ENCODE measurements at places on chromosomes 5 and 9.

- DNase-seq, result no peak
Measured at GRCh38 chr5:69230181-69230580, 4.5 kb upstream of the CDK7 start.

GRCh38 chr9:104934691-104935500 lies 6.9 kb upstream of the ABCA1 start:
- DNase-seq, result no peak

- no peak for DNase-seq
Measured at GRCh38 chr5:100818340-100818739, 84.7 kb downstream of the ST8SIA4 start.

DNA sequence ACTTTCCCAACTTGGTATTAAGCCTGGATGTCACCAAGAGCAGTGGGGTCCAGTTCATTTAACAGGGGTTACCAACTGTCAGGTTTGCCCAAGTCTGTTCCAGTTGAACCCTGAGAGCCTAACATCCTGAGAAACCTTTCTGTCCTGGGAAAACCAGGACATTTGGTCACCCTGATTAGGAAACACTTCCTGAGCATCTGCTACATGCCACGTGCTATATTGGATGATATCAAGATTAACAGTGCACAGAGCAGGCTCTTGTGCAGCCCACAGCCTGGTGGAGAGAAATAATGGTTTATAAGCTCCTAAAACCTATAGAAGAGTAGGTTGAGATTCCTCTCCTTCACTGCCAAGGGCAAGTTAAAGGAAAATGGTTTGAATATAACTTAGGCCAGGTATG lies 102.9 kb upstream of the RAD23B start:
- no peak for DNase-seq

DNA sequence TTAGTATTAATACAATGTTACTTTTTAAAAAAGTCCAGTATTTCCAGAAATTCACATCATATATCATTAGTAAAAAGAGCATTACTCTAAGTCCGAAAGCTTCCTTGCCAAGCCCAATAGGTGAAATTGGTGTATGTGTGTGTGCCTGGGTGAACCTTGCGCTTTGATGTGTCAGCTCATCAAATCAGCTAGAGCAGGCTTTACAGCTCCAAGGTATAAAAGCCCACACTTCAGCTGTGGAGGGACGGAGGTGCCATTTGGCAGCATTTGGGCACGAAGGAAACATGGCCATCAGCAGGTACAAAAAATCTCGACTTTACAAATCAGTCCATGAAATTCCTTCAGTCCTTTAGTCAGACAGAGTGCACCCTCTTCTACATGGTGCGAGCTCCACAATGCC lies 76.5 kb upstream of the IL7R start:
- DNase-seq, result no peak

- no peak for DNase-seq
Measured at GRCh38 chr9:111287127-111287526, 42.9 kb downstream of the OR2K2 start.

DNA sequence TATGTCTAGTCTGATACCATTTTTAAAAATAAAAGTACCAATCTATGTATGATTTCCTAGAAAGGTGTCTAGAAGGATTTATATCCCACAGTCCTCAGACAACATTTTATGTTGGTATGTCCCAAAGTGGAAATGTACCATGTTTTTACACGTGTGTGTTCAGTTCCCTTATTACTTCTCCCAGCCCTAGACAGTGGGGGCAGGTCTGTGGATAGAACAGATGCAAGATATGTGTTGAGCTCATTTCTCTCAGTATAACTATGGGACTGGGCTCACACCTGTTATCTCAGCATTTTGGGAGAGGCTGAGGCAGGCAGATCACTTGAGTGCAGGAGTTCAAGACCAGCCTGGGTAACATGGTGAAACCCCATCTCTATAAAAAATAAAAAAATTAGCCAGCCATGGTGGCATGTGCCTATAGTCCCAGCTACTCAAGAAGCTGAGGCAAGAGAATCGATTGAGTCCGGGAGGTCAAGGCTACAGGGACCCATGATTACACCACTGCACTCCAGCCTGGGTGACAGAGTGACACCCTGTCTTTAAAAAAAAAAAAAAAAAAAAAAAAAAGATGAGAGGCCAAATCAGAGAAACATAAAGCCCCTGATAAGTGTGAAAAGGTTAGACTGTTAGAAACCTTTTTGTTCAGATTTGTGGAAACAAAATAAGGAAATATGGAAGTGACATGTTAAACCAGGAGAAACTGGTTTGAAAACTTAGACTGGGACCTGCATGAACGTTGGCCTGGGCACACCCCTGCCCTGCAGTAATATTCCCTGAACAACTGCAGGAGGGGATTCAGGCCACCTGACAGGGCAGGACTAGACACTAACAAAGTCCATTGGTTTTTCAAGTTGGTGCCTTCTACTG lies 7.4 kb upstream of the SLC2A8 start:
- no peak for DNase-seq

- no peak for DNase-seq
Measured at GRCh38 chr9:129400971-129401622, 219.8 kb downstream of the C9orf50 start.

- DNase-seq, result no peak
Measured at GRCh38 chr9:14014218-14014617, 299.7 kb downstream of the NFIB start.

DNA sequence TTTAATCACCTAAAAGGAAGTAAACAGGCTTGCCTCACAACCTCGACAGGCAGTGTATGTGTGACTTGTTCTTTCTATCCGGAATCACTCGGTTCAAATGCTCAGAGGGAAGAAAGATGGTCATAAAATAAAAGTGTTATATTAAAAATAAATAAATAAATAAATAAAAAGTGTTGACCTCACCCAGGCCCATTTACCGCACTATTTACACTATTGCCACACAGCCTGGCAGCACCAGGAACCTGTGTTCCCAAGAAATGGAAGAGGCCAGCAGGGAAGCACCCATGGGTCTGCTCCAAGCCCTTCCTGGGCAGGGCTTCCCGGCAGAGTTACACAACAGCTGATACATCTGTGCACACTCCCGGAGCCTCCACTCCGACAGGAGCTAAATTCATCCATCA lies 127.9 kb downstream of the EFNA5 start:
- DNase-seq, result no peak

DNA sequence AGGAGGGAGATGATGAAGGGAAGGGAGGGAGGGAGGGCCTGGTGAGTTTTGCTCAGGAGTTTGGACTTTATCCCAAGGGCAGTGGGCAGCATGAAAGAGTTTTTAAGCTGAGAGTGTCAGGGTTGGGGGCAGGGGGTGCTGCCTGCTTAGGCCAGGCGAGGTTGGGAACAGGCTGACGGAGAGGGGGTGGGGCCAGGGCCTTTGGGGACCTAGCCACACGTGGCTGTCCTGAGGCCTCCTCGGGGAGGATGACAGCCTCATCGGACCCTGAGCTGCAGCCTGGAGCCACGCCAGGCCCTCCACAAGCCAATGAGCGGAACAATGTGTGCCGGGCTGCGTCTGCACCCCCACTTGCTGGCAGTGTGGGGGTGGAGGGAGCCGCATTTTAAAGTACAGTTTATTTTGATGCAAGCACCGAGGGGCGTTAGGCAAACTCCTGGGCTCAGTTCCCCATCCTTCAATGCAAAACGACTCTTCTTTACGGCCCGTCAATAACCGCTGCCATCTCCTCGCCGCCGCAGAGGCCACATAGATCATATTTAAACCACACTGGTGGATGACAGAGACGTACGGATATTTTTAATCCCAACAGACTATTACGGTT lies 5.3 kb upstream of the RXRA start:
- no peak for DNase-seq

DNA sequence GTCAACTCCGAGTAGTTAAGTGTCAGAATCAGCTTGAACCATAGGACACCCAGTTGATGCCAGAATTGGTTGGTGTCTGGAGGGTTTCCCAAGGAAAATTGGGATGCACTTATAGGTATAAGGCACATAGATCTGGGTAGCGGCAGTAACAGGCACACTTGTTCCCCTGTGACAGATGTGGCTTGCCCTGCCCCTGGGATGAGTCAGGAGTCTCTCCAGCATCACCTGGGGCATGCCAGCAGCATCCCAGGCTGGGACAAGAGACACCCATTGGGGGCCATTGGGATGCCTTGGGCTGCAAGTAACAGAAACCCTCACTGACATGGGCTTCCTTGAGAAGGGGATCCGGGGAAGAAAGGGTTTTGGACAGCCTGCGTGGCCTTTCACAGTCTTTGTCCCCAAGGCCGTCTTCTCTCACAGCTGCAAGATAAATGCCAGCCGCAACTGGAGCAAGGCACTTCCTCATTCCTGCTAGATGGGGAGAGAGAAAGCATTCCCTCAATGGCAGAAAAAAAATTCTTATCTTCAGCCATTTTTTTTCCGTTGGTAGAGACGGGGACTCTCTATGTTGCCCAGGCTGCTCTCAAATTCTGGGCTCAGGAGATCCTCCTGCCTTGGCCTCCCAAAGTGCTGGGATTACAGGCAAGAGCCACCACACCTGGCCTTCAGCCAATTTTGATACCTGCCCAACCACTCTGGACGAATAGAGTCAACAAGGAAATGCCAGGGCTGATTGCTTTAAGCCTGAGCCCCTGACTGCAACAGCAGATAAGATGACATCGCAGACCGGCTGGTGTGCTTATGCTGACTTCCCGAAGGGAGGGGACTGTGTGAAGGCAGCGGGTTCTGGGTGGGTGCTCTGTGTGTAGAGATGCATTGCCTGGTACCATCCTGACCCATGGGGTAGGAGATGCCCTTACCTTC lies 13.3 kb upstream of the RNF130 start:
- no peak for DNase-seq

DNA sequence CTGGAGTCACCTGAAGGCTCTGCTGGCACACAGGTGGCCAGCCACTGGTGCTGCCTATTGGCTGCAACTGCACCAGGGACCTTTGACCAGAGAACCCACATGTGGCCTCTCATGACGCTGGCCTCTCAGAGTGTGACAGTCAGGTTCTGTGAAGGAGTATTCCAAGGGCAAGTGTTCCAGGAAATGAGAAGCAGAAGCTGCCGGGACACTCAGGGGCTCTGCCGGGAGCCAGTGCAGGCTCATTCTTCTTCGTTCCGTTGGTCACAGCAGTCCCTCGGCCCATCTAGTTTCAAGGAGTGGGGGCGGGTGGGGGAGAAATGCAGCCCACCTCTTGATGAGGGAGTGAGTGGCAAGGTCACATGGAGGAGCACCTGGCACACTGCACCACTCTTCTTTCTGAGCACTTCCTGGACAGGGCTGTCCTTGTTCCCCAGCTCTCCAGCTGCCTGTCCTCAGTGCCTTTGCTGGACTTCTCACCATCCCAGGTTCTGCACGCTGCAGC lies 237.5 kb downstream of the GADD45G start:
- DNase-seq, result no peak

DNA sequence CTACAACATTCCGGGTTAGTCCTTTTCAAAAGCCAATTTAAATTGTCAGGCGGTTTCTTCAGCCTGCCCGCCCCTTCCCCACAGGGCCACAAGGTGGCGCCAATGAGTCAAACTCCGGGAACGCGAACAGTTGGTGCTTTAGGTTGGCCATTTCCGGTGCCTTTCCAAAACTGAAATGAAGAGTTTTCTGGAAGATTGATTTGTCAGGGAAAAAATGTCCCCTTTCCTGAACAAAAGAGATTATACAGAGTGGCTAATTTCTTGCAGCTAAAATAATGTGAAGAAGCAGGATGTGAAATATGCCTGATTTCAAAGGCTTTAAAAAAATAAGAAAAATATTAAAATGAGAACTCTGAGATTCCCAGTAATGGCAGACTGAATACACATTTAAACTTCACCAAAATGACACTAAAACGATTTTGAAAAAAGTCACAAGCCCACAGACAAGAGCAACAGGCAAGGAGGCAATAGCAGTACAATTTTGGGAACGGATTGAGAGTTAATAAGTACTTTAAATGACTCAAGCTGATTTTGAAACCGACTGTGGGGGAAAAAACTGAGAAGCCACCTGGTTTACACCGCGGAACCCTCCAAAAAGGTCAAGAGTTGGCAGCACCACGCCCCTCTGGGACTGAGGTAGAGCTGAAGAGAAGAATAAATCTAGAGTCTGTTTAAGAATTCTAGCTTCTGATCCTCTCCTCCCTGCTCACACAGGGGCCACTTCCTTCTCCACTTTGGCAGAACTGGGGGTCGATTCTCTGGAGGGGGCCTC lies 45.7 kb downstream of the SLC46A2 start:
- DNase-seq, result peak; percentile 37

- DNase-seq, result no peak
Measured at GRCh38 chr5:38667499-38667776, 111.0 kb upstream of the LIFR start.

DNA sequence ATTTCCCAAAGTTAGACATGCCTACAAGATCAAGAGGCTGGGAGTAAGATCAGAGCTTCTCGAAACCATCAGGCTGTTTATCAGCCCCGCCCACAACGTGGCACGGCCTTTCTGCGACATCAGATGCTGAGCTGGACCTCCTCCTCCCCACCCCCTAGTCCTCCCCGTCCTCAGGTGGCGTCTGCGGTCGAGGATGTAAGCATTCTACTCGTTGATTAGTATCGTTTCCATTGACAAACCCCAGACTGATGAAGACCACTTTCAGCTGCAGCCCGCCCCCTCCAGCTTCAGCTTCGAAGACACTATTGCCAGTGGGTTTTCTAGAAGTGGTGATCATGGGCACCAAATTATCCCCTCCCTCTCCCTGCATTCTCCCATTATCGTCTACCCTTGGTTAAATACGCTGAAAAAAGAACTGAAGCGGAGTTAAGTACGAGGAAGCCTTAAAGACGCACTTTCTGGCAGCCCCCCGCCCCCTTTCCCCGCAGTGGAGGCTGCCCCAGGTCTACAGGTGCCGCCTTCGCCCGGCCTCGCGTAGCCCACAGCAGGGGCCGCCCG lies 1.1 kb downstream of the PPIC start:
- no peak for DNase-seq

- no peak for DNase-seq
Measured at GRCh38 chr9:37141015-37141414, 20.6 kb downstream of the ZCCHC7 start.

DNA sequence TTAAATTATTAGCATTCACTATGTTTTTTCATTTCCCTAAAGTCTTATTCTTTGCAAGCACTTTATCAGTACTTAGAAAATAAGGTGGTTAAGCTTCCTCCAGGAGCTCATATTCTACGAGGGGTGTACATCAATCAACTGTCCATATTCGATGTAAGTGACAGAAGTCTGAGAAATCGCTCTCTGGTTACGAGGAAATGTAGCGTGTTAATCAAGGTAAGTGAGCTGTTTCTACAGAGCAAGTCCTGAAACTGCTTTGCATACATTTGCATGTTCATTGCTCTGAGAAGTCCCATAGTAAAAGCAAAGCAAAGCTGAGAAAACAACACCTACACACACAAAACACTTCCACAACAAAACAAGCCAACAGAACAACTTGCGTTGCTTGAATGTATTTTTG lies 893.9 kb upstream of the DMAC1 start:
- no peak for DNase-seq

DNA sequence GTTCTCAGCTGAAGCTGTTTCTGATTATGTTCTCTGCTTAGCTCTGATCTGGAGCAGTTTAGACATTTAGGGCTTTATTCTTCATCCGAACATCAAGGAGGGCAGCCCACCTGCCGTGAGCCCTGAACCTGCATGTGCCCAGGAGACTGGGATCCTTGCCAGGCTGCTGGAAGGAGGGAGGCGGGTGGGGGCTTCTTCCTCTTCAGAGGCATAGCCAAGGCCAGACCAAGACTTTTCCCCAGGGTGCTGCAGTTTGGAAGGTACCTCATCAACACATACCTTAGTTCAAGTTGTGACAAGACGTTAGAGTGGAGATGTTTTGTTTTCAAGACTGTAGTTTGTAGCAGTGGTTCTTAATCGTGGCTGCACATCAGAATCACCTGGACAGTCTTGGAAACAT lies 64.9 kb downstream of the RALGPS1 start:
- no peak for DNase-seq

- DNase-seq, result no peak
Measured at GRCh38 chr9:99362321-99362720, 140.2 kb downstream of the SEC61B start.

- no peak for DNase-seq
Measured at GRCh38 chr5:54835647-54836046, 149.7 kb downstream of the ESM1 start.
